ENCODE measurements at places on chromosomes 11 and 22. TPM values are rescaled to one million over a fixed set of nuclear protein-coding genes. Genes with fewer than 3 reads are reported as not detected.

- DNase-seq: no peak
These were observed 378.7 kb downstream of the NTM start for GRCh38 chr11:131749101-131749500.

Gene GDPD4
- total RNA-seq: 0.47 TPM

DNA sequence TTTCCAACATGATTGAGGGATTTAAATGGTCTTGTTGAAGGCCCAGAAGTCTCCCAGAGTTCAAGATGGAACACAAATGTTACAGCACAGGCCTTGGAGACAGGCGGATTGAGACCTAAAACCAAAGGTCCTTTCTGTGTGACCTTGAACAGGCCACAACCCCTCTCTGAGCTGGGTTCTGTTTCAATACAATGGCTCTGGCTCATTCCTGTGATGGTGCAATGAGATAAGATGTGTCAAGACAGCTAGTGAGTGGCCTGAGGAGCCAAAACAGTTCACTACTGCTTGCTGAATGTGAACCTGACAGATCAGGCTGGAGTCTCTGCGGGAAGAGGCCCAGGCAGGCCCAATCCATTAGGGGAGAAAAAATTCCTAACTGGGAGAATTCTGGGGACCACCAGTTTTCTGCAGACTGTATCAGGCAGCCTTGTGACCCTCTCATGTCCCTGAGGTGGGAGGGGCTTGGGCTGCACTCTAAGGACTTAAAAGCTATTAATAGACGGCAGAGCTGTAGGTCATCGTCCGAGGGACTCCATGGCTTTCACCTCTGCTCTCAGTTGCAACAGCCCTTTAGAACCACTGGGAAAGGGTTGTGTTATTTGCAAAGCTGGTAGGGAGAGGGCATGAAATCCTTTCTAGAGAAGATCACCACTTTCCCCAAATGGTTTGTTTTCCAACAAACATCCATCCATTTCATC lies 126.1 kb upstream of the TEAD1 start:
- peak; percentile 33 for DNase-seq

Gene OR2D2
- 0.24 TPM for total RNA-seq

Gene GGT5
- total RNA-seq: 5.8 TPM

Gene OR5P2
- total RNA-seq: 0.20 TPM

- no peak for DNase-seq
These were observed 462 bp downstream of the UBE2L6 start for GRCh38 chr11:57566905-57567514.

DNA sequence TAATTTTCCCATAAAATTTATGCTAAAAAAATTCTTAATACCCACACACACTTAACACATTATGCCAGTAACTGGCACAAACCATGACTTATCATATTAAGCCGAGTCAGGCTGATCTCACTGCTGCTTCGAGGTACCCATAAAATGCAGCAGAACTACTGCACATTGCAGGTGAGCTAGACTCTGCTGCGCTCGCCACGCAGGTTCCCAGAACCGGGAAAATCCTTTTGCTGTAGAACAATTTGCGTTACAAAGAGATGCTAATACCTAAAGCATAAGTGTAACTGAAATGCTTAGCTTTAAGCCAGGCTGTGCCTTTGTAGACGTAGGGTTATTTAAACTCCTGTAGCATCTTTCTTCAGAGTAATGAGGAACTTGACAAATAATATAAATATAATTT lies 200.3 kb downstream of the MSANTD4 start:
- DNase-seq: no peak

Gene TMEM151A
- total RNA-seq: 20.6 TPM

Gene KCNQ1OT1
- total RNA-seq: 6.6 TPM

GRCh38 chr11:107118025-107118720 lies 99.9 kb upstream of the GUCY1A2 start:
- DNase-seq: no peak

- no peak for DNase-seq
These were observed 10.0 kb downstream of the DCPS start for GRCh38 chr11:126313826-126314225.

DNA sequence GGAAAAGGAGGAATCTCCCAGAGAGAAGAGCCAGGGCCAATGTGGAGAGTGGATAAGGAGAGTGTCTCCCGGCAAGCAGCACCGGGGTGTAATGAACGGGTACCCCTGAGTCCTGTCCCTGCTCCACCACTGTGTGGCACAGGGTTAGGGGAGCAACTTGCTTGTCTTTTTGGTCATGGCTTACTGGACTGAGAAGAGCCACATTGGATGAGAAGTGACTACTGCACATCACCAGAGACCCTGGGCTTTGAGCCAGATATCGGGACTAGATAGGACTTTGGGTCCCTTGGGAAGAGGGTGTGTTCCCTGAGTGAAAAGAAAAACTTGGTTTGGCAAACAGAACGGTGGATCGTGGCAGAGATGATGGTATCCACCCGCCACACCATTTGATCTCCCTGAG lies 24.6 kb downstream of the SDHAF2 start:
- DNase-seq: no peak

Gene C11orf24
- 42.8 TPM for total RNA-seq
